ENCODE measurements at places on chromosomes 5 and 9.
A peak's percentile ranks its signal among the peaks of the same experiment; 100 is the strongest.

- DNase-seq = no peak
Measured at GRCh38 chr5:71767661-71768060, 48.6 kb downstream of the CARTPT start.

DNA sequence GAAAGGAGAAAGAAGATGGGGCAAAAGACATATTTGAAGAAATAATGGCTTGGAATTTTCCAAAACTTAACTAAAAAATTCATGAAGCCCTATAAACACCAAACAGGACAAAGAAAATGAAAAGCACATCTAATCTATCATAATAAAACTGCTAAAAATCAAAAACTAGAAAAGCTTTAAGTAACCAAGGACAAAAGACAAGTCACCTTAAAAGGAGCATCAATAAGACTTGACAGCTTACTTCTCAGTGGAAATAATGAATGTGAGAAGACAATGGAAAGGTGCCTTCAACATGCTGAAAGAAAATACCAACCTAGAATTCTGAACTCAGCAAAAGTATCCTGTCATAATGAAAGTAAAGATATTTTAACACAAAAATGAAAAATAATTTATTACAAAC is 27.0 kb downstream of the GTF3C4 start:
- no peak for DNase-seq

DNA sequence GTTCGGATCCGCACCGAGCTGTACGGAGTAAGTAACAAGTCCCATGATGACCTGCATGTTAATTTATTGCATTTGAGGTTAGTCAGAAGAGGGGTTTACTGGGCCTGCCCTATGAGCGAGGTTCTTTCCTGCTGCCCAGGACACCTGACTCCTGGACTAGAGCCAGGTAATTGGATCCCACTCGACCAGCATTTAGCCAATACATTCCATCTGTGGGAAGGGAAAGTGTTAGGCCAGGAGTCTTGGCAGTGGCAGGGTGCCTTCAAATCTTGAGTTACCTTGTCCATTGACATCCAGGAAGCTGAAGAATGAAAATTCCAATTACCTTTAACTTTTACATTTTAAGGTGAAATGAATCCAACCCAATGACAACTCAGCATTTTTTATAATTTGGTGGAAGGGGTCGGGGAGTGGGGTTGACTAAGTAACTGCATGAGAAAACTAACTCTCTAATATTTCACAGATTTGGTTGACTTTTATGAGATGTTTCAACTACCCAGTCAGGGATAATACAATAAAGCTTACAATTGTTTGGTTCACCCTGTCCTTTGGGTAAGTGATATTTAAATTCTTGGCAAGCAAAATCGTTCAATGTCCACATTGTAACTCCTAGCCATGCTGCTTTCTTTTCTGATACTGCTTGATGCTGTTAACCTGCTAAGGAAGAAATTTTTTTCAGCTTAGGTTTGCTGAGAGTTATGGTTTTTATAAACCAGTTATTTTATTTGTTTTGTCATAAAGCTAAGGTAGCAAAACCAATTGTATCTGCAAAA is 111.6 kb upstream of the IQGAP2 start:
- no peak for DNase-seq

DNA sequence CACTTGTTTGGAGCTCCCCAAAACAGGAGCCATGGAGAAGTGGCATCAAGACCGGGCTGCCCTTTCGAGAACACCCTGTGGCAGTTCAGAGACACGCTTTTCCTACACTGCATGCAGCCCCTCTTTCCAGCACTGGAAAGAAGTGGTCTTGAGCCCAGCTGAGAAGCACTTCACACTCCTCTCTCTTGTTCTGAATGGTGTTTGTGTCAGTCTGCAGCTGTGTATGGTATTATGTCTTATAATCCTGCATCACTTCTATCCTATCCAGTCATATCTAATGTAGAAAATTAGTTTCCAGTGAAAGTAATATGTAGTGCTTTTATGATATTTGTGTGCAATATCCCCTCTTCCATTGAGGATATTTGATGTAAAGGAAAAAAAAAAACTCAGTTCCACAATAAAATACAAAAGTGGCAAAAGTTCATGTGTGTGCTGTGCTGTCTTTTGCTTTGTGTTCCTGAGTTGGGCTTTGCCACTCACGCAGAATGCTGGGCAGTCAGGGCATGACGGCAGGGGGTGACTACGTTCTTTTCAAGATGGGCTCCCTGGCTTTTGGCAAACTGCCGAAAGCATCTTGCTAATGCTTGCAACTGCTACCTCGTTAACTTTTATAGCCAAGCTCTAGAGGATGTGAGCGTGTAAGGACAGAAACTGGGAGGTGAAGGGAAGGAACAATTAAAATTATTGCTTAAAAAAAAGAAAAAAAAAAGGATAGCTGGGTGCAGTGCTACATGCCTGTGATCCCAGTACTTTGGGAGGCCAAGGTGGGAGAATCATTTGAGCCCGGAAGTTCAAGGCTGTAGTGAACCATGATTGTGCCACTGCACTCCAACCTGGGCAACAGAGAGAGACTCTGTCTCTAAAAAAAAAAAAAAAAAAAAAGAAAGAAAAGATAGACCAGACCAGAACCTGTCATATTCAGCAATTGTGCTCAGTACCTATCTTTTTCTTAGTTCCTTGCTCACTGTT is 102.2 kb downstream of the MAP1B start:
- no peak for DNase-seq

DNA sequence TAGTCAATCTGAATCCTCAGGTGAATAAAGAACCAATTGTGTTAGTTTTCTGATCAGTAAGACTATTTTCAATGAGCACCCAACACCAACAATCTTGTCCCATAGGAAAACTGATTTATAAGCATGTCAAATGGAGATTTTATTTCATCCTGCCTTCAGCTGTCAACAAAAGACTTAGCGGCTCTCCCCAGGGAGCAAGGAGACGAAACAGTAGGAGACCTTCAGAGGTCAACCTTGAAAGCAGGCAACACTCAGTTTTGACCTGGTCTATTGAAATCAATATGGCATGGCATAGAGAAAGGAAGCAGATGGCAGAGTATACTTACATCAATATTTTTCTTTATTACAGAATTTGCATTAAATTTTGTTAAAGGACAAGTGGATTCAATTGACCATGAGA is 34.1 kb downstream of the ZNF622 start:
- no peak for DNase-seq

DNA sequence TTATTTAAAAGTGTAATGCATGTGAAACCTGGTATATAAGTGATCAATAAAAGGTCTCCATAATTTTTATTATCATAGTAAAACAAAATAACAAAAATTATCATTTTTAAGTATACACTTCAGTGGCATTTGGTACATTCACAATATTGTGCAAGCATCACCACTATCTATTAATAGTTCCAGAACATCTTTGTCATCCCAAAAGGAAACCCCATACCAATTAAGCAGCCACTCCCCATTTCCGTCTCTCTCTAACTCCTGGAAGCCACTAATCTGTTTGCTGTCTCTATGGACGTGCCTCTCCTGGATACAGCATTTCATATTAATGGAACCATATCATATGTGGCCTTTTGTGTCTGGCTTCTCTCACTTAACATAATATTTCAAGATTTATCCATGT is 7.6 kb downstream of the OLFML2A start:
- DNase-seq = no peak

GRCh38 chr9:88370346-88370745 is 17.9 kb upstream of the SPIN1 start:
- no peak for DNase-seq

DNA sequence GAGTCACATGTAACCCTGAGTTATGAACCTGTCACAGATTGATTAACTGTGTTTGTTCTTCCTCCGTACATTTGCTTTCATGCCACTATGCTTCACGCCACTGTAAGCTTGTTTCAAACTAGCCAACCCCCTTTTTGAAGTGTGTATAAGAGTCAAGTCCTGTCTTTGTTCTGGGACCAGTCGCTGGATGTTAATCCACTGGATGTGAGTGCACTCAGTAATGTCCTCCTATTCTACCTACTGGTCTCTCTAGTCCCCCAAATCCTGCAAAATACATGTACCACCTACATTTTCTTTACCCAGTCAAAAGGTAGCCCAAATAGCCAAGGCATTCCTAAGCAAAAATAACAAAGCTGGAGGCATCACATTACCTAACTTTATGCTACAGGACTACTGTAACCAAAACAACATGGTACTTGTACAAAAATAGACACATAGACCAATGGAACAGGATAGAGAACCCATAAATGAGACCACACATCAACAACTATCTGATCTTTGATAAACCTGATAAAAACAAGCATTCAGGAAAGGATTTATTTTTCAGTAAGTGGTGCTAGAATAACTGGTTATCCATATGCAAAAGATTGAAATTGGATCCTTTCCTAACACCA is 1139.1 kb upstream of the SEMA6A start:
- DNase-seq = no peak

DNA sequence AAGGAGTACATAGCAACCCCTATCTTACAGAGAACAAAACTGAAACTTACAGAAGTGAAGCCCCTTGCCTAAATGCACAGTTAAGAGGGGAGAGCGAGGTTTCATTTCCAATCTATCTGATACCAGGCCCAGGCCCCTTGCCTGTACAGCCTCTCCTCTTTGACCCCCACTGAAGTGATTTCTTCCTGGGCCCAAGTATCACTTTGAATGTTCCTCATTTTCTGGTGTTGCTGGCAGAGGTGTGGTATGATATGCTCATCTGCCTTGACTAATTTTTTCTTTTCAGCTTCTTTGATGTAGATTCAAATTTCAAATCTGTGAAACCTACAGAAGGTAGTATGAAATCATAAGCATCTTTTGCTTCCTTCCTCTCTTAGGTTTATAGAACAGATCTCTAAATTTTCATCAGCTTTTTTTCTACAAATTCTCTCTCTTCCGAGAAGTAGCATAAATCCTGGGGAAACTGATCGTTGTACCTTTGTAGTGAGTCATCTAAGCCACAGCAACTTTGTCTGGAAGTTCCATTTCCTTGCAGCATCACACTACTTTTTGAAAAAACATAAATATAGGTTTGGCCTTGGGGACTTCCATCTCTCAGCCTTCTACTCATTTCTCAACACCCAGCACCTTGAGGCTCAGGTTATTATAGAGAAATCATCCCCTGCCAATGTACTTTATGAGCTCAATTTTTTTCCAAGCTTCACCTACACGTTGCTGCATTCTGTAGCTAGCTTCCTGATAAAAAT is 402.4 kb upstream of the PTGER4 start:
- DNase-seq = peak; percentile 59

DNA sequence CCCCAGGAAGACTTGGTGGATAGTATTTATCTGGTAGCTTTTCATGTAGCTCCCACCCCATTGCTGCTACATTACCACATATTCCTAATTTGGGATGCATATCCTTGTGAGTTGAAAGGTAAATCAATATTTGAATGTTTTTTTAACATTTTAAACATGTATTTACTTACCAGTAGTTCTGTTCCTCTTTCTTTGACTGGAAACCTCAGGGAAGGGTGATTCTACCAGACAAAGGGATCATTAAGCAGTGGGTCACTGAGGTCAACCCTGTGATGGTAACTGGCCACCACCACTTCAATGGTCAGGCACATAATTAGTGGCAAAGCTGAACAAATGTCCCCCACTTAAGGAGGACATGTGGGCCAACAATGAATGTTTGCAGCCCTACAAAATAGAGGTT is 27.2 kb upstream of the KLF9 start:
- DNase-seq = no peak

DNA sequence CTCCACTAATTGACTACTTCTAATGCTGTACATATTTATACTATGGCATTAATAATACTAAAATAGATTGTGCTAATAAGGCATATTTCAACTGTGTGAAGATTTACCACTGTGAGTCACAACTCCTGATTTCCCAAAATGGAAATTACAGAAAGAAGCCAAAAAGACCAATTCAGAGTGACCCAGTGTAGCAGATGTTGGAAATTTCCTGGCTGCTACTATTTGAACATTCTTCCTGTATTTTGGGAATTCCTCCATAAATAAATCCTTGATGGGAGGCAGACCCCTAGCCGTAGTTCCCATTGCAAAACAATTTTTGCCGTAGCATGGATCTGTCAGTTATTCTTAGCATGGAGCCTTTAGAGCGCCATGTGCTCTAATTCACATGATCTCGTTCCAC is 11.4 kb upstream of the PRUNE2 start:
- DNase-seq = no peak

DNA sequence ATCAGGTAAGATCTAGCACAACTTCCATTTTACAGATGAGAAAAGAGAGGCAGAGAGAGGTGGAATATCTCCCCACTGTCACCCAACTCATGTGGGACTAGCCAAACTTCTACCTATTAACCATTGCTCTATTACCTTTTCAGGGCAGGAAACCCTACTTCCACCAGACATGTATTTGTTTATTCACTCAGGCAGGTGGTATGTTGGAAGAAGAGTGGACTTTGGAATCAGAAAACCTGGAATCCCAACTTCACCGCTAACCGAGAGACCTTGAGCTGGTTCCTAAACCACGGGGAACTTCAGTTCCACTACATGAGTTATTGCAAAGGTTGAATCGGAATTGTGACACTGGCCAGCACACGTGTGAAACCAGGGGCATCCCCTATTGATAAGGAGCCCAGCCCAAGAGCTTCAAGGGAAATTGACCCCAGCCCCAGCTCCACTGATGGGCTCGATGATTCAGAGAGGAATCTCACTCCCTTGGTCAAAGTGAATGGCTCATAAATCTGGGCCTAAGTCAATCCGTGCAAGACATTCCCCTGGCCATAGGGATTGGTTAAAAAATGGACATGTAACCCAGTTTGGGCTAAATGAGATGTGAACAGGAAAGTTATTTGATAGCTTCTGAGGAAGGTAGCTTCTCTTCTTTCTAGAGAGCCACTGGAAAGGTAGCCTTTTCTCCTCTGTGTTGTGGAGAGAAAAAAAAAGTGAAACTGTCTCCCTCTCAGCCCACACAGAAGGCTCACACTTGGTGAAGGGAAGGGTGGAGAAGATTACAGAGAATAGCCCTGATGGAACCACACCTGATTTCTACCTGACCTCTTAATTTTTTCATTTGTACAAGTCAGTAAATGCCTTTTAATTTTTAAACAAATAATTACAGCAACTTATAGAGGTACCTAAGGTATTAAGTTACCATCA is 5.5 kb upstream of the GLIS3 start:
- no peak for DNase-seq

- DNase-seq = no peak
Measured at GRCh38 chr5:31880449-31880848, 241.5 kb downstream of the PDZD2 start.

- DNase-seq = no peak
Measured at GRCh38 chr9:124897570-124898460, 35.9 kb downstream of the ARPC5L start.

DNA sequence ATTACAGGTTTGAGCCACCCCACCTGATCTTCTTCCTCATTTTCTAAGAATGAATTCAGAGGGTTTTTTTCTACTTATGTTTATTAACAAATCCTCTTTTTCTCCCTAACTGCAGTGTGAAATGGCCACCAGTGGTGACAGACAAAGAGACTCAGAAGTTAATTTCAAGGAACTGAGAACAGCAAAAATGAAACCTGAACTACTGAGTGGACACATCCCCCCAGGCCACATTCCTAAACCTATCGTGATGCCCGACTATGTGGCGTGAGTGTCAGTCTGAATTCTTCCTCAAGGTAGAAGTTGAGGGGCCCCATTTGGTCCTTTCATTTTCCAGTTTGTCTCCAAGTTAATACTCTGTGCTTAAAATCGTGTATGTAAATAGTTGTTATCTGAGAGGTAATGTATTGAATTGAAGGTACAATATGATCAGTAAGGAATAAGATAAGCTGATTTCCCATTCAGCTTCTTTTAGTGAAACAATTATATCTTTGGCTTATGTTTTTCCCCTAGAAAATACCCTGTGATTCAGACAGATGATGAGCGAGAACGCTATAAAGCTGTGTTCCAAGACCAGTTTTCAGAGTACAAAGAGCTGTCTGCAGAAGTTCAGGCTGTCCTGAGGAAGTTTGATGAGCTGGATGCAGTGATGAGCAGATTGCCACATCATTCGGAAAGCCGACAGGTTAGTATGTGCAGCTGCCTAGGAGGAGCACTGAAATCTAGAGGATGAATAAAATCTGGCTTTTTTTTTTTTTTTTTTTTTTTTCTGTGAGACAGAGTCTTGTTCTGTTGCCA is 17.7 kb downstream of the MARVELD2 start:
- no peak for DNase-seq
